RCC 7860 (cell line): ENCODE measurements at places on chromosomes 13 and 19.

- DNase-seq, result no peak
Observed at GRCh38 chr13:22517544-22517943, 663.2 kb upstream of the SGCG start.

GRCh38 chr19:49415810-49416200, 7.4 kb downstream of the PTH2 start:
- no peak for DNase-seq

GRCh38 chr19:41924151-41925145, 3.8 kb downstream of the ERFL start:
- DNase-seq, result no peak

- no peak for DNase-seq
Observed at GRCh38 chr13:100662468-100663211, 12.0 kb downstream of the TMTC4 start.

- no peak for DNase-seq
Observed at GRCh38 chr19:32172566-32173160, 172.7 kb upstream of the ZNF507 start.

DNA sequence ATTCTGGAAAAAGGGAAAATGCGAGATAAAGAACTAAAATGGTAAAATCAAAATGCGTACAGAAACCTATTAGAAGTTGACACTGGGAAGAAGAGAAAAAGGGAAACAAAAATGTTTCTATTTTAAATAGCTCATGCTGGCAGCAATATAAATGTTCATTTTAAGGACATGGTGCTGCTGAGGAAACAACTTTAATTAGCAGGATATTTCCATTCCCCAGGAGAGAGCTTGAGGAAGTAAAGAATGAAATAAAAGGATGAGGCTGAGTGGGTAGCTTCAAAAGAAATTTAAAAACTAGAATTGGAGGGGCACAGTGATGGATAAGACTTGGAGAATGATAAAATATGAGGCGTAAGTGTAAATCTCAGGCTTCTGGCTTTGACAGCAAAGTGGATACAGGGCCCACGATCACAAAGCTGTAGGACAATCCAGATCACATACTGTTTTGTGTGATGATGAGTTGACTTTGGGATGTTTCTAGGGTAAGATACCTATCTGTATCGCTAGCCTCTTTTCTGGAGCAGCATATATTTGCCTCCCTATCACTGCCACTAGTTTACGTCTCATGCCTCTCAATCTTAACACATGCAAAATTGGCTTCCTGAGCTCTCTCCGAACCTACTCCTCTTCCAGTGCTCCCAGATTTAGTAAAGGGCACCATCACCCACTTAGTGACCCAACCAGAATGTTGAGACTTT, 571.3 kb upstream of the MIR17HG start:
- DNase-seq, result no peak
